ENCODE measurements at places on chromosomes 1 and 21.

GRCh38 chr1:193417945-193418744 is 231.7 kb upstream of the B3GALT2 start:
- DNase-seq, result no peak

GRCh38 chr21:35036465-35037383 is 12.4 kb downstream of the RUNX1 start:
- no peak for DNase-seq

- DNase-seq, result no peak
These were observed 4.1 kb downstream of the NTRK1 start for GRCh38 chr1:156864796-156865195.

GRCh38 chr1:41678111-41678878 is 193.8 kb upstream of the EDN2 start:
- DNase-seq, result no peak

- no peak for DNase-seq
These were observed 13.7 kb upstream of the TRIM62 start for GRCh38 chr1:33195556-33195955.

DNA sequence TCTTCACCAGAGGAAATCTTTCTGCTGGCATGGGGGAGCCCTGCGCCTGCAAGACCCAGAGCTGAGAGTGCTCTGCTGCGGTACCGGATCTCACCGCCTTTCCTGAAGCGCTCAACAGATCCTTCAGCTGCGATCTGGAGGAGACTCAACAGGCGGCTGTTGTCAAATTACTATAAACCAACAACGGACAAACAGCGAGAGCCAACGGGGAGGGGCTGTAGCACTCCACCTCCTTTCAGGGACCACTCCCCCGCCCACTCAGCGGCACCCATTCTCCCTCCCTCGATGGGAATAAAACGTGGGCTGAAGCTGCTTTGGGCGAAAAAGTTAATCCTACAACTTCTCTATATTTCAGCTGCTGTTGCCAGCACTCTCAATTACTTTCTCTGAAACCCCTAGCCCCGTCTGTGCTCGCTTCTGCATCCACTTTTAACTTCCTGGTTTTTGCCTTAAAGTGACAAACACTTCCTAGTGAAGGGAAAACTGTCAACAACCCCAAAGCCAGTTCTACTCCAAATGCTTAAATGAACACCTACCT is at the start of gene FMO5:
TSS of gene FMO5 (minus strand) at position 147 of the 538 bp plus-strand sequence. CDS start 310 bp downstream, outside the sequence.
- DNase-seq, result peak; percentile 27

DNA sequence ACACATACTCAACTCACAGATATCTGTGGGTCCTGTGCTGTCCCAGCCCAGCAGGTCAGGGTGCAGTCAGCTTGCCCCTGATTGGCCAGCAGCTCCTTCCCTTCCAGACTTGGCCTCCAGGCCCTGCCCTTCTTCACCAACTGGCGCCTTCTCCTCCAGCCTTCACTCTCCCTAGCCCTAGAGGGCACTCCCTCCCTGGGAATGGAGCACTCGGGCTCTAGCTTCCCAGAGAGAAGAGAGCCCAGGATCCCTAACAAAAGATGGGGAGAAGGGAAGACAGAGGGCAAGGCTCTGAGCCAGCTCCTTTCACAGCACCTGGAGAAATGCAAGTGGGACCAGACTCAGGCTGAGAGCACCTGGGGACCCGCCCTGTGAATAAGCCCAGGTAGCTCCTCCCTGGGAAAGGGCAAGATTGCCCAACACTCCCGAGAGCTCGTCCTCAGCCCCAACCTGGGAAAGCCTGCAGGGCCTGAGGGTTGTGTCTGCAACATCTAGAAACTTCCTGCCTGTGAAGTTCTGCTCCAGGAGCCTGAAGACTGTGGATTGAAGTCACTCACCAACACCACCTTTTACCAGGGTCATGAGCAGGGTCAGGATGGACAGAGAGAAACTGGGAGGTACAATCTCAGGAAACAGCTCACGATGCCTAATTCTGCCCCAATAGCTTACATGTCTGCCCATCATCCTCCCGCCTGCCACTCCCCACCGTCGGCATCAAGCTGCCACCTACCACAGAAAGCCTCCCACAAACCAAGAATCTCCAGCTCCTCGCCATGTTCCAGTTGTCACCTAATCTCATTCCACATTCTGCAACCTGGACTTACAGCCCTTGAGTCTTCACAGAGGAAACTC is at the start of gene PGLYRP4:
TSS of gene PGLYRP4 (minus strand) at position 331 of the 852 bp plus-strand sequence. CDS start 909 bp downstream, outside the sequence.
- DNase-seq, result no peak

DNA sequence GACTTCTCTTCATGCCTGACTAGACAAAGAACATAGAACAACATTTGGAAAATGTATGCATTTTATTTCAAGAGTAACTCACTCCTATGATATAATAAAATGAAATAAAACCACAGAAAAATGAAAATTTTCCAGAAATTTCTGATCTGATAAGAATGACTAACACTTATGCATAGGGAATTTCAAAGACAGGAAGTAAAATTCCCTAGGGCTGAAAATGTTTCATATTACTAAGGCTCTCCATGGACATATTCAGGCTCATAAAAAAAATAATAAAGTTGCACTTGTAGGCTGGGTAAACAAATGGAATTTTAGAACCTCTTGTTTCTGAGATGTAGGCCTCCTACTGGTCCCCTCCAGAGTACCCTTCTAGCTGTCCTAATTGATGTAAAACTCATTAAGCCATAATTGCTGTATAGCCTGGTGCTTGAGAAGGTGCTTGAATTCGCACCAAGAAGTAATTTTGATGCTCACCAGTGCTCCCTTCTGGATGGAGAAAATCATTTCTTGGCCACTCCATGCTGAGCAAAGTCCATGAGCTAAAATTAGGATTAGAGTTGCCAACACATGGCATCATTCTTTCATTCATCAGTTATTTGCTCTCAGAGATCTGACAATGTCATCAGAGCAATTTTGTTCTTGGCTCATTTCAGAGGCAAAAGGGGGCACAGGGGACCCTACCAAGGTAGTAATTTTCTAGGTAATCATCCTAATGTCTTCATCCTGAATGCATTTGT is 641.0 kb upstream of the CAMK1G start:
- no peak for DNase-seq

- no peak for DNase-seq
These were observed 4.1 kb downstream of the GSTM1 start for GRCh38 chr1:109691759-109692158.
